ENCODE measurements at places on chromosomes 7 and 10.
A peak's percentile ranks its signal among the peaks of the same experiment; 100 is the strongest.

DNA sequence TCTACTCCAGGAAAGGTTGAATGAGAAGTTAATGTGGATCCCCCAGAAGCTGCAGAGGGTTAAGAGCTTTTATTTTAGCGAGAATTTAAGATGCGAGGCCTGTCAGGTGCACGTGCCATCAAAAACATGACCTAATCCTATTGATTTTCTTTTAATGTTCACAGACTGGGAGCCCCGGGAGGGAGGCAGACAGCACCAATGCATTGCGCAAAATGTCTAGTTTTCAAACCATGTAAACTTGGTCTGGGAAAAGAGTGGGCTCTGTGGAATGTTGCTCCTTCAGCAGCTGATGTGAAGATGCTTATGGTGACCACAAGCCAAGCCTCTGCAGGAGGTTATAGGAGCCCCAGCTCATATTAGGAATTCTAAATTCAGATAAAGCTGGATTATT lies 172.0 kb upstream of the ITGB1 start:
- ATAC-seq = no peak

GRCh38 chr7:107995184-107996071 lies 7.5 kb downstream of the LAMB1 start:
- no peak for ATAC-seq

- no peak for ATAC-seq
These were observed 18.3 kb downstream of the UBE2D1 start for GRCh38 chr10:58352956-58353610.

DNA sequence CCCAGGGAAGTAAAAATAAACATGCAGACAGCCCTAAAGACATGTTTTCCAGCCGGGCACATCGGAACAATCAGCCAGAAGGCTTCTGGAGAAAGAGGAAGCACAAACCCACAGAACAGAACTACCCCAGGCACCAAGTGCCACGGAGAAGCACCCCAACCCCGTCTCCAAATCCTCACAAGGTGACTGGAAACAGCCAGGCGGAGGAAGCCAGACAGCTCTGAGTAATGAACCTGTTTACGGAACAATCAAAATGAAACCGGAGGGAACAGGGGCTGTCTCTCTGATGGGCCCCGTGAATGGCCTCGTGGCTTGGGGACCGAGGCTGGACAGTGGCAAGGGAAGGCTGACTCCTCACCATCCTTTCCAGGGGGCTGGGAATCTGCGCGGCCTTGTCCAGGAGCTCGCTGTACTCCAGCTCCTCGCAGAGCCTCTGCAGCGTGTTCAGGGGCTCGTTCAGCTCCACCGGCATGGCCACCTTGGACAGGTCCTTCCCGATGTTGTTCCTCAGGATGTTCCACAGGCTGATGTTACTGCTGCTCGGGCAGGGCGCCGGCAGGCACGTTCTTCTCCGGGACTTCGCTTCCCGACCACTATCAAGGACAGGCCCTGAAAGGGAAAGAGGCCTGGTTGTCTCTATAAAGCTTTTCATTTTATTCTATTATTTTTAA lies 77.0 kb upstream of the GSDME start:
- peak; percentile 19 for ATAC-seq

DNA sequence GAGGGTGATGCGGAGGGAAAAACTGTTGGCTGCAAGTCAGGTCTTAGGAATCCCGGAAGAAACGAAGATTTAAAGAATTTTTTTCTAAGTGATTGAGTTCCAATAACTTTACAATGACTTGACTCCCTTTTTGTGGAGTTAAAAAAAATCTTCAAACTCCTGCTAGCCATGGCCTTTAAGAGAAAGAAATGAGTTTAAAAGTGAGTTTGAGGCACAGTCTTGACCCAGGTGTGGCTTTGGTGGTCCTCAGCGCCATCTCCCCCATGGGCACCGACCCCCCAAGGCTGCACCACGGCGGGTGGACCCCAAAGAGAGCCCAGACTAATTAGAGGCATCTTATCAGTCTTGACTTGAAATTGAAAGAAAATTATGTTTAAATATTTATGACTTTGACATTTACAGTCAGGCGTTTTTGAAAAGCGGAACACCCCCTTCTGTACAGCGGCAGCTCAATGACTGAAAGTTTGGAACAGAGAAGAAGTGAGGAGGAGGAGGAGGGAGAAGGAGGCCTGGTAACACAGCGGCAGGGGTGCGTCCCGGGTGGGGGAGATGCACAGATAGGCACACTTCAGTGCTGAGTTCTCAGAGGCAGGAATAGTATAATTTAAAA lies 349.6 kb downstream of the DNAJB6 start:
- ATAC-seq = no peak

DNA sequence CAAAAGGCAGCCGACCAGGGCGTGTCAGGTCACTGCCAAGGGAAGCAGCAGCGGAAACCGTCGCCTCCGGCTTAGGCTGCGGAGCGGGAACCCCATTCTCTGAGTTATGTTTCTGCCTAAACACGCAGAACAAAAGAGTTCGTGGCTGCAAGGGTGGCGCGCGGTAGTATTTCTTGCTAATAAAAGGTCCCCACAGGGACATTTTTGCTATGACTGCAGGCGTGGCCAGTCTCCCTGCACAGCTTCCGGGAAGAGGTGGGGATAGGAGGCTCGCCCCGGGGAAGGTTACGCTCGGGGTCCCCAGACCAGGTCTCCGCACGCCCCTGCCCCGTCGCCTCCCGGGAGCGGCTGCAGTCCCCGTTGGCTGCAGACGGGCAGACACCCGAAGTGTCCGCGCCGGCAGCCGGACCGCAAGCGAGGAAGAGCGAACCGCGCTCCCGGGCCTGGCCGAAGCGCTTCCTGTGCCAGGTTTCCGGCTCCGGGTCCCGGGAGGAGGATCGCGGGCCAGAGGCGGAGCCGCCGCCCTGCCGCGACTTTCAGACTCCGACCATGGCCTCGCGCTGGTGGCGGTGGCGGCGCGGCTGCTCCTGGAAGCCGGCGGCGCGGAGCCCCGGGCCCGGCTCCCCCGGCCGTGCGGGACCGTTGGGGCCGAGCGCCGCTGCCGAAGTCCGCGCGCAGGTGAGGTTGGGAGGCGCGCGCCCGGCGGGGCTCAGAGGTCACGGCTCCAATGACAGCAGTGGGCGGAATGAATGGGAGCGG lies at the start of gene PDSS1:
Gene PDSS1 (plus strand): TSS at position 539 of the 759 bp plus-strand sequence. CDS start 11 bp downstream, at position 550.
- peak; percentile 88 for ATAC-seq

DNA sequence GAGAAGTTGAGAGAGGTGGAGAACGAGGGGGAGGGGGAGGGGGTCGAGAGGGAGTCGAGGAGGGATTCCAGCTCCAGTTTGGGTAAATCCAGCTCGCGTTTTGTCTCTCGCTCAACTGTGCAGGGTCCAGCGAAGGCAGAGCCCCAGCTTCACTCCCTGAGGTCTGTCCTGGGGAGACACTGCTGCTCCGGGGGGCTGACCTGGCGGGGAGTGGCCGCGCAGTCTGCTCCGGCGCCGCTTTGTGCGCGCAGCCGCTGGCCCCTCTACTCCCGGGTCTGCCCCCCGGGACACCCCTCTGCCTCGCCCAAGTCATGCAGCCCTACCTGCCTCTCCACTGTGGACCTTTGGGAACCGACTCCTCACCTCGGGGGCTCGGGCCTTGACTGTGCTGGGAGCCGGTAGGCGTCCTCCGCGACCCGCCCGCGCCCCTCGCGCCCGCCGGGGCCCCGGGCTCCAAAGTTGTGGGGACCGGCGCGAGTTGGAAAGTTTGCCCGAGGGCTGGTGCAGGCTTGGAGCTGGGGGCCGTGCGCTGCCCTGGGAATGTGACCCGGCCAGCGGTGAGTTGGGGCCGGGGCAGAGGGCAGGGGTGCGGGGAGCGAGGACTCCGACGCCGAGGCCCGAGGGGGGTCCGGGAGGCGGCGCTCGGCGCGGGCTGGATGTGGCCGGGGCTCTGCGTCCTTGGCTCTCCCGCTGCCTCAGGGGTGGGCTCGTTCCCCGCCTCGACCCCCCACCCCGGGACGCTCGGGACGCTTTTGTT lies at the start of gene TET1:
Gene TET1 (plus strand): TSS at position 152 of the 757 bp plus-strand sequence. CDS start 12,002 bp downstream, outside the sequence.
- ATAC-seq = peak; percentile 55

GRCh38 chr10:80351220-80351619 lies 5.3 kb downstream of the DYDC1 start:
- ATAC-seq = no peak

GRCh38 chr7:132140341-132140740 lies 435.9 kb downstream of the PLXNA4 start:
- no peak for ATAC-seq

DNA sequence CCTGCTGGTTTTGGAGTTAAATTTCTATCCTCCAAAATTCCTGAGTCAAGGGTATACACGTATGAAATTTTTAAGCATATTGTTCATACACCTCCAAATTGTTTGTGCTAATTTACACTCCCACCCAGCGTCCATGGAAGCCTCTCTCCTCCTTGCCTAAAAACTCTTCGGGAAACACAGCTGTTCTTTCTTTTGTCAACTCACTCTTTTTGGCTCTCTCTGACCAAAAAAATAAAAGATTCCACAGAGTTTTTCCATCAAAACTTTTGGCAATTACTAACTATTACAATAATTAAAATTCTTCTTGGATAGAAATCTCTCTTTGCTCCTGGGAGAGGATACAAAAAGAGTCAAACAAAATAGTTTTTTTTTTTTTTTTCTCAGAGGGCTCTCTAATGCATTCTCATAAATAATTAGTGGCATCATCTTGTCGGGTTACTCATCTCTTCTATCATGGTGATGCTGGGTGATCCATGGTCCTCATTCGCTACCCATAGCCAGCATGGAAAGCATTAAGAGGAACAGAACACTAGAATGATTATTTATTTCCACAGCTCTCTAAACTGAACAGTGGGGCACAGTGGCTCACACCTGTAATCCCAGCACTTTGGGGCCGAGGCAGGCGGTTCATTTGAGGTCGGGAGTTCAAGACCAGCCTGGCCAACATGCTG lies 310.7 kb downstream of the SFMBT2 start:
- ATAC-seq = no peak

GRCh38 chr7:118059209-118059608 lies 124.8 kb upstream of the LSM8 start:
- no peak for ATAC-seq

GRCh38 chr10:18607503-18608378 lies 43.6 kb downstream of the NSUN6 start:
- peak; percentile 42 for ATAC-seq

DNA sequence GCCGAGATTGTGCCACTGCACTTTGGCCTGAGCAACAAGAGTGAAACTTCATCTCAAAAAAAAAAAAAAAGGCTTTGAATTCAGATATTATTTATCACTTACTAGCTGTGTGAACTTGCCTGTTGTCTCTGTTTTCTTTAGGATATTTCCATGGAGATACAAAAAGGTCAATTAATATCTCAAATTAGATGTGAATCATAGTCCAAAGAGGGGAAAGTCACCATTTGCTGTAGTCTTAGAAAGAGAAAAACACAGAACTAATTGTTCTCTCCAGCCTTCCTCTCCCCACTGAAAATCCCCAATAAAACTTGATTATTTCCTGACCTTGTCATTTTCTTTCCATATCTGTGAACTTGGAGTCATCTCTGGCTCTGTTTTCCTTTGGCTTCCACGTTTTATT lies 21.2 kb downstream of the HEPACAM2 start:
- ATAC-seq = no peak

- no peak for ATAC-seq
These were observed 128.7 kb downstream of the GNAI1 start for GRCh38 chr7:80263333-80263732.

- ATAC-seq = no peak
These were observed 143.5 kb downstream of the ADCY1 start for GRCh38 chr7:45717537-45718235.

DNA sequence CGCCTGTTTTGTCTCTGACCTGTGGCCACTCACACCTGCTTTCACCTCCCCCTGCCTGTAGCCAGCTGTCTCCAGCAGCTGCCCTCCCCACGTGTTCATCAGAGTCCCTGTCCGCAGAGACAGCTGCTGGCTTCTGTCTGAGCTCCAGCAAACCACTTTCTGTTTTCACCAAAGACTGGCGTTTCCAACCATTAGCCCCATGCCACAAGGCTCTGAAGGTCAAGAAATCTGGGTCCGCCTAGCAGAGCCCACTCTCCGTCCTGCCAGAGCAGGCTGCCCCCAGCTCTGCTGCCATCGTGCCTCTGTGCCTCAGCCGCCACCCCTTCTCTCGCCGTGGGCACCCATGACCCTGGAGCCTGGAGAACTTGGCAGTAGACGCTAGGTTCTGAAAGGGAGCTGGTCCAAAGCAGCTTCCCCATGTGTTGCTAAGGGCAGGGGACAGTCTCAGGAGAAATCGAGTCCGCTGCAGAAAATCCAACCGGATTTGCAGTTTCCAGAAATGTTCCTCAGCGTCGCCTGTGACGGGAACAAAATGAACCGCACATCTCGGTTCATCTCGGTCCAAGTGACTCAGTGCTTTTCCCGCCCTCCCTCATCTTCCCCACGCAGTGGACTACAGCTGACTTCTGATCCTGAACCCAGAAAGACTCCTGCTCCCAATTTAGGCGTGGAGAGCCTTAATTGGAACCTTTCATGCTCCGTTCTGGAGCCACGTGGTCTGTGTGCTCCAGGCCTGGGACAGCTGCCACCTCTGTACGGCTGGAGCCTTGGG lies 28.0 kb downstream of the TMEM120A start:
- ATAC-seq = peak; percentile 7

GRCh38 chr10:46285300-46285699 lies 1.5 kb upstream of the ANTXRL start:
- no peak for ATAC-seq

DNA sequence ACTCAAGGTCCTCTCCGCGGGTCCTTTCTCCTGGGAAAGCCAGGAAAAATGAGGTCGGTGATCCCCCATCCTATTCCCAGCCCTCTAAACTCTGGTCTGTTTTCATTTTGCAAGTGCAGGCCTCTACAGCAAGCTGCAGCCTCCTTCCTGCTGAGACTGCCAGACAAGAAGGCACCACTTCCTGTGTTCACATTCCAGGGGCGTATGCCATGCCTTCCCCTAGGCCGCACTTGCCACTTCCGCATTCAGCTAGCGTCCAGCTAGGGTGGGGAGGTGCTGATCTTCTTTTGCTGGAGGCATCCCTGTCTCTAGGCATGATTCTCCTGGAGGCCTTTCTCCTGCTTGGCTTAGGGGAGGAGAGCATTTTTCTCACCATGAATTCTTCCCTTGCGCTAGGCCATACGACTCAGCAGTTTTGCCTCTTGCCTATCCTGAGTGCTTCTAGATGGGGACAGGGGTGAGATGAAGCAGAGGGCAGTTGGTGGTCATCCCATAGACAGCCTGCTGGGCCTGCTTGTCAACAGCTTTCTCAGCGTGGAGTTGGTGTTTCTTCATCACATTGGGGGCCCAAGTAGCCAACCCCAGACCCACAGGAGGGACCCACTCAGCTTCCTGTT lies 328.9 kb downstream of the RPS24 start:
- ATAC-seq = peak; percentile 25
